ENCODE measurements at places on chromosomes 2 and 18.

DNA sequence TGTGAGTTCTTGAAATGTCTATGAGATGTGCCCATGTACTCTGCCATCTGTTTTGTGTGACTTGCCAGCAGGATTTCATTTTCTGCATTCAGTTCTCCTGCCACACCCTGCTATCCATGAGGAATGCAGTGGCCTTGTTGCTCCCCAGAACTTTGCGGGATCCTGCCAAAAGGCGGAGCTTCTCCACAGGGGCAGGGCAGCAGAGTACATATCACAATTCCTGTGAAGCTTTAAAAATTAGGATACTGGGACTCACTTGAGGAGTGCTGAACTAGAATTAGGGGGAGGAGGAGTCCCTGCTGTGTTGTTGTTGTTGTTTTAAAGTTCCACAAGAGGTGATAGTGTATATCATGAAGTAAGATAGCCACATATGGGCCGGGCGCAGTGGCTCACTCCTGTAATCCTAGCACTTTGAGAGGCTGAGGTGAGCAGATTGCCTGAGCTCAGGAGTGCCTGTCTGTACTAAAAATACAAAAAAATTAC, 76.4 kb downstream of the TANC1 start:
- ATAC-seq = peak; percentile 64

DNA sequence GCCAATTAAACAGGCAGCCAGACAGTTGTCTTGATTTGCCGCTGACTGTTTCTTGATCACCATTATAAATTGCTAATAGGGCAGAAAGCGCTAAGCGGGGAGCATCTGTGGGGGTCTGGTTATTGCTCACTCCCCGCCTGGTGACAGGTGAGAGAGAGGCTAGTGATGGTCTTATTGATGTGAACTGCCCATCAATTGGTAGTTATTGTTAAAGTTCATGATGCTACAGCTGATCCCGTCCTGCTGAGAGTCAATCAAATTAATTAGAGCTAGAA, 148.5 kb downstream of the LNPK start:
- no peak for ATAC-seq

- ATAC-seq = no peak
These were observed 227.4 kb upstream of the COL3A1 start for GRCh38 chr2:188746727-188747126.

GRCh38 chr18:54806526-54806925, 21.8 kb upstream of the RAB27B start:
- no peak for ATAC-seq

DNA sequence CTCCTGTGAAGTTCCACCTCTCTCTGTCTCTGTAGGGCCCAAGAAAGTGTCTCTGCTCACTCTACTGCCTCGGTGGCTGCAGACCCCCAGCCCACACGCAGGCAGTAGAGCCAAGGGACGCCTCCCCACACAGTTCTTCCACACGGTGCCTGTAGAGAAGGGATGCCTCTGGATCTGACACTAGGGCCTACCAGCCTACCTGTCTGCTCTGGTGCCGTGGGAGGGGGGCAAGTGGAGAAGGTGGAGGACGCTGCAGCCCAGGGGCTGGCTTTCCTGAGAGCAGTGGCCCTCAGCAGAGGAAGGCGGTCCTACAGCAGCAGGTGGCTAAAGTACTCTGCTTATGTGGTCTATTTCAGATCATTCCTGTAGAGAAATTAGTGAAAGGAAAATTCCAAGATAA, 9.0 kb upstream of the TMEM214 start:
- ATAC-seq = no peak

DNA sequence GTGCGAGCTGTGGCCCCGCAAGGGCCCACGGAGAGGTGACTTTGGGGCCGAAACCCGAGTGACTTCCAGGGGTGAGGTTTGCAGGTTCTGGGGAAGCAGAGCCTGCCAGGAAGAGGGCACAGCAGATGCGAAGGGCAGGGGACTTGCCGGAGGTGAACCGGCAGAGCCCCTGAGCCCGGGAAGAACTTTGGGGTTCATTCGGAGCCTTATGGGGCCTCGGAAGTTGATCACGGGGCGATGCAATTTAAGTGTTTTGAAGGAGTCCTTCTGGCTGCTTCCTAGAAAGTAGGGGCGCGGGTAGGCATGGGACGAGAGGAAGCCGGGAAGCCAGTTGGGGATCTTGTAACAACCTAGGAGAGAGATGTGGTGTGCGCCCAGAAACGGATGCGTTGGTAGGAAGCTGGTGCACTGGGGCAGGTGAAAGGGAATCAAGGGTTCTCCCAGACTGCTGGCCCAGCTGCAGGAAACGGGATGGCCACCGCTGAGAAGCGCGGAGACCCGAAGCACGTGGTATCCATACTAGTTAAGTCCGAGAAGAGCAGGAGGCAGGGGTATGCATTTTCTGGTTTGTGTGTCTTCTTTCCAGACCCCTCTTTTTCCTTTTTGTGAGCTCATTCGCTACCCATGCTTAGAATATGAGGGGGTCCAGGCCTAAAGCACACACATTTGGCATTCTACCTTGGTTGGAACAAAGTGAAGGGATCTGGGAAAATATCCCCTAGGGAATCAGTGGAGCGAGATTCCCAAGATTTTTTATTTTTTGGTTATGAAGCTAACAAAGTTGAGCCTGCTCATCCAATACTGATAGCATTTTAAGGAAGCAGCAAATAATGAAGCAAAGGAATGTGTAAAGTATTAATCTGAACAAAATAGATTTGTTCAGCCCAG, 758 bp downstream of the SCLY start:
- ATAC-seq = peak; percentile 11

- ATAC-seq = no peak
These were observed 63.5 kb downstream of the EMILIN2 start for GRCh38 chr18:2910261-2910660.

DNA sequence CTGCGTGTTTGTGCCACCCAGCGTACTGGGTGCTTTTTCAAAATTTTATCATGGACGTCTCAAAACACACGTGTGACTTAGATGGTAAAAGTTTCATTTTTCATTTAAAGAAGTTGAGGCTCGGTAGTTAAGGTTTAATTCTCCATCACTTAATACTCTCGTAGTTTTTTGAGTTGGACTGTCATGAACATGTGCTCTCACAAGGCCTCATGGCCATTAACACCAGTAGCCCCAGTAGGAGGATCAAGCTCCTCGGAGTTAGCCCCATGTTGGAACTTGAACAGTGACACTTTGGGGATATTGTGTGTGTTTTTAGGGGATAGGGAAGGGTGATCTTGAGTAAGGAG, 15.3 kb downstream of the NMUR1 start:
- ATAC-seq = no peak
